Kidney epithelial cell (primary cell): ENCODE measurements at places on chromosomes 16 and 17.

GRCh38 chr16:88303890-88304819 is 78.6 kb upstream of the ZNF469 start:
- DNase-seq = peak; percentile 49

DNA sequence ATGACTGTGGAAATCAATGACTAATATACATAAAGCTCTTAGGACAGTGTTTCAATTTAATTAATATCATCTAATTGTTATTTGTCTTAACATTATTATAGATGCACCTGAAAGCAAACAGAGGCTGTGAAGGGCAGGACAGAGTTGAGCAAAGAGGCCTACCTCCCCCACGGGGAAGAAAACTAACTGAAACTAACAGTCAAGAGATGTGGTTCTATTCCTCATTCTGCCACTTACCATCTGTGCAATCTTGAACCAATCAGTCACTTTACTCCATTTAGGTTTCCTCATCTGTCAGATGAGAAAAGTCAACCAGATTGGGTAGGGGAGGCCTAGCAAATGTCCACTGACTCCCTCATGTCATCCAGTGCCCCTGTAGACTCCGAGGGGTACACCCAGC is 59.1 kb downstream of the C17orf67 start:
- DNase-seq = no peak

DNA sequence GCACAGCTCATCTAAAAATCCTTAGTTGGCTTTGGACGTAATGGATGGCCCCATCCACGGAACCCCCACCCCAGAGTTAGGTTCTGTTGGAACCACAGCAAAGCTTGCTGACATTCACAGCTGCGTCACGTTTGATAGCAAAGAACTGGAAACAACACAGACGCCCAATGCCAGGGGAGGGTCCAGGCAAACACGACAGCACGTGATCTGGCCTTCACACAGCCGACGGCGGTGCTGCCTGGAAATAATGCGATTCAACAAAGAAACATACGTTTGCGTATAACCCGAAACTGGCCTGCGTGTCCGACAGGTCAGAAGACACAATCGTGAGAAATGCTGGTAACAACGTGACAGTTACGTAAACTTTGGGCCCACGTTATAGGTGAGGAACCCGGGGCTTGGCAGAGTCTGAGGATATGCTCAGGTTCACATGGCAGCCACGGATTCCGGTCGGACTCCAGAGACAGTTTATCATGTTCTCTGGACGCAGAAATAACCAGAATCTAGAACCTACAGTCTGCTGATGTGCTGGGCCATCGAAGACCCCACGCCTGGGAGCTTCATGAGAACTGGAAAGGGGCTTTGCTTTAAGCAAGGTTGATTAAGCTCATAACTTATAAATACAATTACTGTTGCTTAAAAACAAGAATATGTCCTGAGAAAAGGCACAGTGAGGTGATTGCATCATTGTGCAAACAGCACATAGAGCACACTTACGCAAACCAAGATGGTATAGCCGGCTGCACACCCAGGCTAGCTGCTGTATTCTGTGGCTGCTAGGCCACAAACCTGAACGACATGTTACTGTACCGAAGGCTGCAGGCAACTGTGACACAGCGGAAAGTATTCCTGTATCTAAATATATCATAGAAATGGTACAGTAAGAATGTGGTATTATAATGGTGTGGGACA is 70.4 kb downstream of the RPH3AL start:
- no peak for DNase-seq

- DNase-seq = no peak
These were observed 375.0 kb downstream of the KCNJ2 start for GRCh38 chr17:70544317-70544716.

DNA sequence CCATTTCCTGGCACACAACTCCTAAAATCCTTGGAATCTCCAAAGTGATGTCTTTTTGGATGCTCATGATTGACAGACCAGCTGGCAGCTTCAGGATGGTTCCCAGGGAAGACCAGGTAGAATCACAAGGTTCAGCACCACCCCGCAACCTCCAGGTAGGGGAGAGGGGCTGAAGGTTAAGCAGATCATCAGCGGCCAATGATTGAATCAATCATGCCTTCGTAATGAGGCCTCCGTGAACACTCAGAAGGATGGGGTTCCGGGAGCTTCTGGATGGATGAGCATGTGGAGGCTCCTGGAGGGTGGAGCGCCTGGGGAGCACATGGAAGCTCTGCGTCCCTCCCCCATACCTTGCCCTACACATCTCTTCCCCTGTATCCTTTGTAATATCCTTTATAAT is 185.9 kb downstream of the SEC14L1 start:
- no peak for DNase-seq

DNA sequence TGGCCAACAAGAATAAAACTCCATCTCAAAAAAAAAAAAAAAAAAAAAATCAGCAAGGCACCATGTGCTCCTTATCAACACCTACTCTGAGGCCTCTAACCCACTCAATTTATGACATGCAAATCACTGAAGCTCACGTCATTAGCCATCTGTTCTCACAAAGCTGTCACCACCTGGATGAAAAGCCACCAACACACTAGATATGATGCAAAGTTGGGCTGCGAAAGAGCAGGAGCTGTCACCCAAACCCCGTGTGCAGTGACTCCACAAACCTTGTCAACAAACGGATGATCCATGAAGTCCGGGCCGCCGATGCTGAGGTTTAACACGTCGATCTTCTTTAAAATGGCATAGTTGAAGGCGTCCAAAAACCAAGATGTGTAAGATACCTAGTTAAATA is 25.3 kb downstream of the MBTPS1 start:
- no peak for DNase-seq

DNA sequence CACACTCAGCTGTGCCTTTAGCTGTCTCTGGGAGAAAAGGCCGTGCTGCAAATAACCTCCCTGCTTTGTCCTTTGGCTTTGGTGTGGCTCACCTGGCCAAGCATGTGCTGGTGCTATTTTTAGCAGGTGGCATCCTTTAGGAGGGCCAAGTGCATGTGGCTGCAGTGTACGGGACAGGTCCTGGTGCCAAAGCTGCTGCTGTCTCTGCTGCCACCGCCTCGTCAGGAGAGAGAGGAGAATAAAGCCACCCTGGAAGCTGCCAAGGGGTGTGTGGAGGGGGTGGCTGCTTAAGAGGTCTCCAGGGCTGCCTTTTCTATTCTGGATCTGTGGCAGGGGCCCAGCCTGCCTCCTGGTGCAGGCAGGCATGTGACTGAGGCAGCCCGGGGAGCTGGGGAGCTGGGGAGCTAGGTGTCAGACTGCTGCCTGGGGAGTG is 6.2 kb downstream of the AKAP1 start:
- no peak for DNase-seq

DNA sequence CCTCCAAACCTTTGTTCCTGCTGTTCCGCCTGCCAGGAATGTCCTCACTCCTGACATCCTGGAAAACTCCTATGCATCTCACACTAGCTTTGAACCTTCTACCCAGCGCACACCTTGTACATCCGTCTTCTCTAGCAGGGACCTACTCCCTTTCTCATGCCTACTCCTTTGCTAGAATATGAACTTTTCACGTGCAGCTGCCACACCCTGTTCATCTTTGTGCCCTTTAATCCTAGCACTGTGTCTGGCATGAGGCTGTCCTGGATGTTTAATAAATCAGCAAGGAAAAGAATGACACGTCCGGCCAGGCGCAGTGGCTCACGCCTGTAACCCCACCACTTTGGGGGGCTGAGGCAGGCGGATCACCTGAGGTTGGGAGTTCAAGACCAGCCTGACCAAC is 111.0 kb downstream of the NTN1 start:
- DNase-seq = no peak
